ENCODE measurements at places on chromosomes 12 and 14.
A peak's percentile ranks its signal among the peaks of the same experiment; 100 is the strongest.

DNA sequence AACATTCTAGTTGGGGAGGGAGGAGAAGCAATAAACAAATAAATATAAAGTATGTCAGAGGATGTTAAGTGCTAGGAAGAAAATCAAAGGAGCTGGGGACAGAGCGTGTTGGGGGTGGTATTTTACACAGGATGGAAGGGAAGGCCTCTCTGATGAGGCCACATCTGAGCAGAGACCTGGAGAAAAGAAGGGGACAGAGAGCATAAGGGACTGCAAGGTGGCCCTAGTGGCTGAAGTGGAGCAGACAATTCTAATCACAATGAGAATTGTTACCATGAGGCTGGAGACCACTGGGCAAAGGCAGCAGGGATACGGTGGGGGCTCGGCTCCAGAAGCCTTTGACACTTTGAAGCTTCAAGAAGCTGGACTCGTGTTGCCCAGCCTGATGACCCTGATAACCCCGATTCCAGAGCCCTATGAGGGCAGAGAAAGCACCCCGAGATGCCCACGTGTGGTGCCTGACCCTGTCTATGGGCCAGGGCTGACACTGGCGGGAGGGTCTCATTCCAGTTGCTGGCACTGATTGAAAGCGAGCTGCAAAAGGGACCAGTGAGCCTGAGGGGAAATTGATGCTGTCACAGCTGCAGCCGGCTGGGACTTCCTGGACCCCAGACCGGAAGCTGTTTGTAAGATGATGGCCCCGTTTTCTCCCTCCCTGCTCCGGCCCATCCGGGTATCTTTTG, 169.1 kb downstream of the RBM19 start:
- no peaks in the 10 kb centered on the region for H3K36me3 ChIP-seq
- DNase-seq: no peak
- no peaks in the 10 kb centered on the region for H3K27me3 ChIP-seq

GRCh38 chr12:9651265-9651729, 18.2 kb upstream of the CLEC2D start:
- H3K4me1 ChIP-seq: peaks cover 60% of the 10 kb centered on the region
- peaks cover 73% of the 10 kb centered on the region for H3K36me3 ChIP-seq
- peak; percentile 73 for DNase-seq
- peaks cover 3% of the 10 kb centered on the region for H3K27me3 ChIP-seq

DNA sequence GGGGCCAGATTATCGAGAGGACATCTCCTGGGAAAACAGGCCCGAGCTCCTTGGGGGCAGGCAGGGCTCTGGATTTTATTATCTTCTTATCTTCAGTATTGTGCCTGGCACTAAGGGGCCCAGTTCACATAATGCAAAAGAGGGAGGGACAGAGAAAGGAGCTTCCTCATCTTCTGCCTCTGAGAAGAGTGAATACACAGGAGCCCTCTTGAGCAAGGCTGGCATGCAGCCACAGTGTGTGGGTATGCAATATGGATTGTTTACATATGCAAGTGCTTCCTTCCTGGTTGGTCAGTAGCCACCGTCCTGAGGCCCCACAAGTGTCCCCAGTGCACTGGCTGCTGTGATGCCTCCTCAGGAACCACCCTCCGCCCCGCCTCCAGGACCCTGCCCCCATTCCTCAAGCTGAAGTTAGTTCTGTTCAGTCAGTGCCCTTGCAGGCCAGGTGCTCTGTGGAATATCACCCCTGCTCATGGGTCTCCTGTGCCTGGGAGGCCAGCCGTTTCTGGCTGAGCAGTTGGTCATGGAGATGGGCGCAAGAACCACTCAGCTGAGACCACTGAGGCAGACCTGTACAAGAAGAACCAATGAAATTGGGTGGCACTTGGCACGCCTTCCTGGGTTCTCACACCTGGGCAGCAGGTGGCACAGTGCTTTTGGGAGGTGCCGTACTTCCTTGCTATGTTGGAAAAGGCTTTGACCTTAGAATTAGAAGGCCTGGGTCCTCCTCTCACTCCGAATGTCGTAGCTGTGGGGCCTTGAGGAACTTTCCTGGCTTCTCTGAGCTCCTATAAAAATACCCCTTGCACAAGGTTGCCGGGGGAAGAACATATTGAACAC, 35.1 kb upstream of the ACTN1 start:
- H3K36me3 ChIP-seq: no peaks in the 10 kb centered on the region
- no peak overlapping the region for H3K4me3 ChIP-seq
- peaks cover 2% of the 10 kb centered on the region for H3K4me1 ChIP-seq
- H3K27me3 ChIP-seq: peaks cover 4% of the 10 kb centered on the region

- H3K27me3 ChIP-seq: peaks cover 9% of the 10 kb centered on the region
- DNase-seq: no peak
- H3K4me1 ChIP-seq: peaks cover 9% of the 10 kb centered on the region
- H3K4me3 ChIP-seq: peak overlapping the region; percentile 76
- no peaks in the 10 kb centered on the region for H3K36me3 ChIP-seq
- H3K27ac ChIP-seq: no peak overlapping the region
Measured at GRCh38 chr14:96393071-96393691, 1.3 kb downstream of the AK7 start.

GRCh38 chr12:131597333-131597732, 113.6 kb upstream of the SFSWAP start:
- no peaks in the 10 kb centered on the region for H3K36me3 ChIP-seq
- no peak overlapping the region for H3K27ac ChIP-seq
- DNase-seq: no peak
- H3K4me3 ChIP-seq: no peak overlapping the region

GRCh38 chr12:82942991-82943401, 256.3 kb downstream of the TMTC2 start:
- no peak overlapping the region for H3K27ac ChIP-seq
- H3K36me3 ChIP-seq: no peaks in the 10 kb centered on the region
- DNase-seq: no peak

DNA sequence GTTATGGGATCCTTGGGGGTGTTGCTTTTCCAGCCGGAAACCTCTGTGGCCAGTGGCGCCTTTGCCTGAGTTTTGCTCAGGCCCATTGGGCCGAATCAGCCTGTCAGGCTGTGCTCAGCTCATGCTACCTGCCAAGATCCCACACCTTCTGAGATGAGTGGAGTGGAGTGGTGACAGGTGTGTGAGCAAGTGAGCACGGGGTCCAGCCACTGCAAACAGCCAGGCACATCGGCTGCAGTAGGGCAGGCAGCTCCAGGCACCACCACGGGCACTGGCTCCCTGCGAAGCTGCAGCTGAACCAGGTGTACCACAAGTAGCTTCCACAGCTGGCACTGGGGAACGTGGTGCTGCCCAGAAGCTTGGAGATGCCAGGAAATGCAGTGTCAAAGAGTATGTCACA, 21.1 kb upstream of the WDR89 start:
- no peaks in the 10 kb centered on the region for H3K27me3 ChIP-seq
- no peak overlapping the region for H3K4me3 ChIP-seq
- DNase-seq: no peak
- H3K36me3 ChIP-seq: peaks cover 1% of the 10 kb centered on the region
- H3K4me1 ChIP-seq: peaks cover 3% of the 10 kb centered on the region
- no peak overlapping the region for H3K27ac ChIP-seq

DNA sequence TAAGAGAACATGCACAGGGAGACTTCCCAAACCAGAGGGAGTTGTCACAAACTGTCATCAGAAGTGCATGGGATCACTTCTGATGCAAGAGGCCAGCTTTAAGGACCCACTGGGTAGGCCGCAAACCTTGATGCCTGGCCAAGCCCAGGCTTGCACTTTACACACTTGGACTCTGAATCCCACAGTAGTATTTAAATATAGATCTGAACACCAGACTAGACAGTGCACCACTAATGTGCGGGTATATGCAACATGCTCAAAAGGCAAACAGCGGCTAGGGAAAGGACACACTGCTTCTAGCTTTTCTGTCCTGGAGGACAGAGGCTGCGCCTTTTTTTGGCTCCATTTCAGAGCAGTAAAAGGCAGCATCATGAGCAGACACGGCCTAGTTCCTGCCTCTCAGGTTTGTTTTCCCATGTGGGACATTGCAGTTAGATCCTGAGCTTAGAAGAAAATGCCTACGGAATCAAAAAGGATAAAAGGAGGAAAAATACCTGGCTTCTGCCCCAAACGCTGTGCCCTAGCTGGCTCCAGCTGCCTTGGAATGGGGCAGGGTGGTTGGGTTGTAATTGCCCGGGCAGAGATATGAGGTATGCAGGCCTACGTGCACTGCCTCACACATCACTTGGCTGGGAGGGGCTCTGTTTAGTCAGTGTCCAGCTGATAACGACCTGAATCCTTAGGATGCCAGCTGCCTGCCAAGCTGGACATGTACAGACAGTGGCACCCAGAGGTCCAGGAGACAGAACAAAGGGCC, 84.5 kb upstream of the EGLN3 start:
- H3K4me3 ChIP-seq: no peak overlapping the region
- H3K4me1 ChIP-seq: peaks cover 35% of the 10 kb centered on the region
- DNase-seq: no peak
- H3K27ac ChIP-seq: no peak overlapping the region

All from T-helper 2 cell treated with Interferon-gamma antibody and Interleukin-4, amounts not matched to agents 5 μg/mL and 100 μg/mL, for 36 hours (primary cell).